ENCODE measurements at places on chromosomes 7 and 10.

GRCh38 chr7:147428075-147428474, 1162.5 kb upstream of the C7orf33 start:
- no peak for DNase-seq

DNA sequence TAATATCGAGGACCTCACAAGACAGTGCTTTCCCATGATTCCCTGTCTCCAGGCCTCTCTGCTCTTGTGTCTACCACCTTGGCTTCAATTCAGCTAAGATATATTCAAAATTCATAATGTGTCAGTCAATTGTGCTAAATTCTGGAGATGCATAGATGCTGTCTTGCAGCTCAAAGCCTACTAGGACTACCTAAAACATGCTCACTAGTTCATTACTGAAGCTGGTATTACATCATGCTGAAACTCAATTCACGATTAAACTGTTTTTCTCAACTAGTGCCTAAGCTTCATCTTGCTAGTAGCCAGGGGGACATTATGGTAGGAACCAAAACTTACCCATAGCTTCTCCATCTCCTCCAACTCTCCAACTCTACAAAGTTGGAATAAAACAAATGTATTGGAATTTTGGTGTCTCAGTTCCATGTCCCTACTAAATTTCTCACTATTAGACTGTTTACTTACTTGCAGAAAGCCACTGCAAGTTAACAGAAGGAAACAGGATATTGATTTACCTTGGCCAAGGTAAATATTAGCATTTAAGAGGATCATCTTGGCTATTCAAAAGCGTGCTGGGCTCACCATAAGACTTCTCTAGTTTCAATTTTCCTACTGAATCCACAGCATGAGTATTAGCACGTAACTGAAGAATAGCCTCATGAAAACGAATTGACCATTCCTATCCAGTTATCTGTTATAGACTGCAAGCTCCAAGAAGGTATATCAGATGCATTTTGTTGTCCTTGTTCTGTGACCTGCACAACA, 53.6 kb downstream of the CREB3L2 start:
- no peak for DNase-seq

GRCh38 chr10:8511026-8511425, 456.5 kb downstream of the GATA3 start:
- DNase-seq = no peak

DNA sequence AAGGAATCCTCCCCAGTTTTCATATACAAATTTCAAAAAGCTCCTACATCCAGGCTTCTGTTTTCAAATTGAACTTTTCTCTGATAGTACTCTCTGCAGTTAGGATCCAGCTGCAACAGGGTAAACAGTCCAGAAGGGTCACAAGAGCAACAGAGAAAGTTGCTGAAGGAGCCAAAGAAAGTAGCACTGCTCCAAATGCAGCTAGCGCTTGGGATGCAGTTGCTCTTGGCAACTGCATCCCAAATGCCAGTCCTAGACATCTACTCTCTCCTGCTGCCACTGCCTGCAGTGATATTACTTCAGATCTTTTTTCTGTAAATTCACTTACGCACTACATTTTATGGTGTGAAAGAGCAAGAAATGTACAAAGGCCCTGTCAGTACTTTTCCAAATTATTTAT, 14.6 kb downstream of the GPR37 start:
- DNase-seq = no peak

DNA sequence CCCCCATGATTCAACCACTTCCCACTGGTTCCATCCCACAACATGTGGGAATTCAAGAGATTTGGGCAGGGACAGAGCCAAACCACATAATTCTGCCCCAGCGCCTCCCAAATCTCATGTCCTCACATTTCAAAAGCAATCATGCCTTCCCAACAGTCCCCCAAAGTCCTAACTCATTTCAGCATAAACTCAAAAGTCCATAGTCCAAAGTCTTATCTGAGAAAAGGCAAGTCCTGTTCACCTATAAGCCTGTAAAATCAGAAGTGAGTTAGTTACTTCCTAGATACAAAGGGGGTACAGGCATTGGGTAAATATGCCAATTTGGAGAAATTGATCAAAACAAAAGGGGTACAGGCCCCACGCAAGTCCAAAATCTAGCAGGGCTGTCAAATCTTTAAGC, 272.9 kb downstream of the MAGI2 start:
- DNase-seq = no peak

- DNase-seq = no peak
Measured at GRCh38 chr10:51029172-51029641, 45.1 kb upstream of the PRKG1 start.
